Activated gamma-delta T cell (primary cell): ENCODE measurements at places on chromosomes 12 and 14.

GRCh38 chr14:70884595-70885342 is 22.5 kb upstream of the PCNX1 start:
- no peak for DNase-seq

DNA sequence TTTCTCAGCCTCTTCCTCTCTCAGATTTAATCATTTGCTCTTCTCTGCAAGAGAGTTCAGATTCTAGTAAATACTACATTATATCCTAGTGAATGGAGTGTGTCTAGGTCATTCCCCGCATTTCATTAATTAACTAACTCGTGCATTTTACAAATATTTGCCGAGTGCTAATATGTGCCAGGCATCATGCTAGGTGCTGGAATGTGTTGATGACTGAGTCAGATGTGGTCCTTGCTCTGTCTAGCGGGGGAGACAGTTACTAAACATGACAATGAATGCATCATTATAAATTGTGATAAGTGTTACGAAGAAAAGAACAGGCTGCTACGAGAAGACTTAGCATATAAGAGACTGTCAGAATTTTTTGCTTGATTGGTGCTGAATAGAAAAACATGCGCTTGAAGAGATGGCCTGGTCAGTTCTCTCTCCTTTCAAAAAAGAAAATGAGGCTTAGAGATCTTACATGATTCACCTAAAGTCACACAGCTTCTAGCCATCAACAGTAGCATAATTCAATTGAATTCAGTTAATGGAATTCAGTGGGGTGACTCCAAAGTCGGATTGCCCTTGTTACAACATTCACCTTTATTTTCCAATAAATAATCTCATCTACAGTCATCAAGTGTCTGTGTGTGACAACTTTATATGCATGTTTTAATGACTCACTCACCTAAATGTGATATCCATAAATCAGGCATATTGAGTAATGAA is 48.7 kb upstream of the MAX start:
- DNase-seq = no peak

- no peak for DNase-seq
Measured at GRCh38 chr14:54727929-54728328, 161.0 kb downstream of the SAMD4A start.

- no peak for DNase-seq
Measured at GRCh38 chr12:78530100-78530765, 334.3 kb upstream of the SYT1 start.

GRCh38 chr14:60101786-60102185 is 10.1 kb downstream of the PCNX4 start:
- DNase-seq = no peak
